Activated CD4-positive, alpha-beta T cell treated with anti-CD3 and anti-CD28 coated beads, Interleukin-2, amount 50 U/mL, for 1 hour (primary cell): ENCODE measurements at places on chromosomes 4 and X.

DNA sequence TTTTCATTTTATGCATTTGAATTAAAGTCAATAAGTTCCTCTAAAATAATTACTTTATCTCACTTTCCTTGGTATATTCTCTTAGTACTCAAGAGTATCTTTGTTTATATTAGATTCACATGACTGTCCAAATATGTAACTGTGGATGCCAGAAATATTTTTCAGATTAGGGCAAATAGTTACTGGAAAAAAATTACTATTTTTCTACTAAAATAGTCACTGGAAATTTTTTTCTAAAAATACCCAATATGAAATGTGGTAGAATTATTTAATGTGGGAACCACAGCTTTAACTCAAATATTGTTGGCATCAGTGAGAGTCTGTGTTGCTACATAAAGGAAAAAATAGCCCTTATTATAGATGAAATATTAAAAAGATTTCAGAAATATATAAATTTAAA, 70.4 kb upstream of the NMU start:
- DNase-seq = no peak

GRCh38 chr4:16772366-16772850, 126.0 kb downstream of the LDB2 start:
- no peak for DNase-seq

- no peak for DNase-seq
Observed at GRCh38 chrX:19172741-19173140, 50.5 kb upstream of the ADGRG2 start.

GRCh38 chrX:17623750-17624149, 113.5 kb upstream of the SCML1 start:
- DNase-seq = no peak

GRCh38 chr4:93403571-93403970, 425.0 kb upstream of the ATOH1 start:
- DNase-seq = no peak

- DNase-seq = no peak
Observed at GRCh38 chr4:5054532-5054931, 3.3 kb downstream of the STK32B start.

DNA sequence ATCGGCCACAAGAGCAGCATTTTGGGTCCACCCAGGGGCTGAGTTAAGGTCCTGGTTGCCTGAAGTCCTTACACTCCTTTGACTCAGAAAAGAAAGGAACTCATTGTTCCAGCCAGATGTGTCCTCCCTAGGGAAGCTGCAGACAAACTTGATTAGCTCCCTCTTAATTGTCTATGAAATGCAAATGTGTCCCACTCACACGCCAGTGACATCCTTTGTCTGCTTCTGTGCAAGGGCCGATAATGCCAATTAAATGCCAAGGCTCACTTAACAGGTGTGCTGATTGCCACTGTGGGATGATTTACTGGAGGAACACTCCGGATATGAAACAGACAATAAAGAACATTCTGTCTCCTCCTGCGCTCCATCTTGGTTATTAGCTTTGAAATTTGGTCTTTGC, 332.9 kb upstream of the CPEB2 start:
- no peak for DNase-seq
